Ammon's horn (tissue), 1 donor: ENCODE measurements at places on chromosomes 4 and X.

- no peak for DNase-seq
These were observed 648.0 kb downstream of the UBE2NL start for GRCh38 chrX:144531877-144532276.

GRCh38 chr4:169716677-169717076, 41.1 kb downstream of the HPF1 start:
- DNase-seq: no peak

- no peak for DNase-seq
These were observed 4.0 kb upstream of the NEUROG2 start for GRCh38 chr4:112519689-112520597.

DNA sequence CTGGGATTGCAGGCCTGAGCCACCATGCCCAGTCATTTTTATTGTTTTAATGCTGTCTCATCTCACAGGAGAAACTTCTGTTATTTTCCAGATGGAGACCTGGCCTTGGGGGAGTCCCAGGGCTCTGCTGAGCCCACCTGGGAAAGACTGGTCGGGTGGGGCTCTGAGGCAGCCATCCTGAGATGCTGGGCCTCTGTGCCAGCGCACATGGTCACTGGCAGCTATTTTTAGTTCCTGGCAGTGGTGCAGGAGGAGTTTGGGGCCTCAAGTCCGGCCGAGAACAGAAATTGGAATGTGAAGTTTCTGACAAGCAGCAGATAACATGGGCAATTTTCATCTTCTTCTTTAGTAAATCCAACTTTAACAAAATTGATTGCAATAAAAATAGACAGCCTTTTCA, 44.5 kb downstream of the SORCS2 start:
- no peak for DNase-seq

- no peak for DNase-seq
These were observed 903.4 kb downstream of the TECRL start for GRCh38 chr4:63505714-63506460.

DNA sequence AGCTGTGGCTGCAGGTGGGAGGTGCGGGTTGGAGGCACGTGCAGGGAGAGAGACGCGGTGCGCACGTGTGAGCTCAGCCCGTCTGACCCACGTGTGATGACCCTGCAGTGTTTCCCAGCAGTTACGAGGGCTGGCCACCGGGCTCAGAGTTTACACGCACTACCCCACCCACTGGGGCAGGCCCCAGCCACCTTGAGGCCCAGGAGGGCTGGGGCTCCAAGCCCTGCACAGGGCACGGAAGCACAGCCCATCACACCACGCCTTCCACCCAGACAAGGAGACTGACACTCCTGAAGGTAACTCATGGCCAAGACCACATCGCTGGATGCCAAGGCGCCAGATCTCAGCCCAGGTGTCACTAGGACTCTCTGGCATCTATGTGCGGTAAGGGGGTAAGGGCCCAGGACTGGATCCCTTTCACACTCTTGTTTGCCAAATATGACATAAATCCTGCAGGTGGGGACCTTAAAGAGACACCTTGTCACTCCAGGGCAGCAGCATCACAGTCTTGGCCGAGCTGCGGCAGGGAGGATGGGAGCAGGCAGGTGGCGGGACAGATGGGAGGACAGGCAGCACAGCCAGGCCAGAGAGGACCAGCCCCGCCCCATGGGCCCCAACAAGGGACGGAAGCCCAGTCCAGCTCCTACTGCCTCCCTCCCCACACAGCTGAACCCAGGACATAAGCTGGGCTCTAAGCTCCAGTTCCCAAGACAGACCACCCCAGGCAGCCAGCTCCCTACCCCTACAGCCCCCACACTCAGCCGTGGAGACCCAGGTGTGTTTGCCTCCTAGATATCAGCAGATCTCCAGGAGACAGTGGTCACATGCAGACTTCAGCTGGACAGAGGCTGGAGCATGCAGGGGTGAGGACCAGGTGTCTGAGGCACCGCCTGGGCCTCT, 56.8 kb downstream of the ZFYVE28 start:
- no peak for DNase-seq

DNA sequence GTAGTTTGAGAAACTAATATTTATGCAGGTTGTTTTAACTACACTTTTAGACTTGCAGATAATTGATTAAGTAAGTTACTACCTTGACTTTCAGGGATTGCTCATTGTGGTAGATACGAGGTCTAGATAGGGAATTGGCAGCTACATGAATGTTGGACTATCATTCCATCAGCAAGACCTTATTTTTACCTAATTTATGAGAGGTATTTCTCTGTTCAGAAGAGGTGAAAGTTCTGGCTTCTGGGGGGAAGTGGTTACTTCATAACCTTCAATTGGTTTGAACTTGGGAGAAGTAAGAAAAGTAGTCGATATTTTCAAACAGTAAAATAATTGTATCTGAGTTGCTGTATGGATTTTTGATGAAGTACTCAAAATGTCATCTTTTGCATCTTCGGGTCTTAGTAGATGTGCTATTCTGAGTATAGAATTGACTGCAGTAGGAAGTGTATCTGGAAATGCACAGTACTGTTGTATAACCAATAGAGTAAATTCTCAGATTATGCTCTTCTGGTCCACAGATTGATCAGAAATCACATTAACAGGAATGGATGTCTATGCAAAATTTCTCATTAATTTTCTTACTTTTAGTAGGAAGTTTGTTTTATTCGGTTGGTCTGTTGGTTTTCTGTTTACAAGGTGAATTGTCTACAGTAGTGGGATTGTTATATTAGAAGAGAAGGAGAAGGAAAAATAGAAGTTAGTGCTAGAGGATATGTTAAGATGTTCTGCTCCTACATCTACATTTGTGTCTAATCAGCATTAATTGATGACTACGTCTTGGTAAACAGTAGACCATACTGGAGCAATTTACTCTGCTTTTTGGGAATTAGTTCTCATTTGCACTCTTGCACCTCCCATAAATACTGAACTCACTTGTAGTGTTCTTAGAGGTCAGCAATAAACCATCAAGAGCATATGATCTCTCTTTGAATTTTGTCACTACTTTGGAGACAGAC, 3.0 kb downstream of the NFKB1 start:
- no peak for DNase-seq

- DNase-seq: no peak
These were observed 148.0 kb upstream of the NPY2R start for GRCh38 chr4:155060419-155060818.
